Tibial artery (tissue), 4 donors: ENCODE measurements at places on chromosomes 5 and 9.

- DNase-seq: peak; percentile 64
Observed at GRCh38 chr9:93645921-93646639, 69.7 kb downstream of the PHF2 start.

DNA sequence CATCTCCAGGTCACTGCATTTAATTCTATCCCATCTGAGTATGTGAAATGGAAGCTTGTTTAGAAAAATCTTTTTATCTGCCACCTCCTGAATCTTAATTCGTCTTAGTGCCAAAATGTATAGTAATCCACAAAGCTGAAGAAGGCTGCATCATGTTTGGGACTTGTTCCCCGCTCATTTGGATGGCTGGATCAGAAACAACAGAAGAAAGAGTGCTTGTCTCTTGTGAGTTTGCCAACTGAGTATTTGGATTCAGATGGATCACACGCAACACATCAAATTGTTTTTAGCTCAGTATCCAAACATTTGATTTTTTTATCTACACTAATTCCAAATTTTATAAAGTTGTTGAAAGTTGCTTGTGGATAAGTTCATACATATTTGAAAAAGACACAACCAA lies 197.2 kb upstream of the PAPPA start:
- DNase-seq: no peak

DNA sequence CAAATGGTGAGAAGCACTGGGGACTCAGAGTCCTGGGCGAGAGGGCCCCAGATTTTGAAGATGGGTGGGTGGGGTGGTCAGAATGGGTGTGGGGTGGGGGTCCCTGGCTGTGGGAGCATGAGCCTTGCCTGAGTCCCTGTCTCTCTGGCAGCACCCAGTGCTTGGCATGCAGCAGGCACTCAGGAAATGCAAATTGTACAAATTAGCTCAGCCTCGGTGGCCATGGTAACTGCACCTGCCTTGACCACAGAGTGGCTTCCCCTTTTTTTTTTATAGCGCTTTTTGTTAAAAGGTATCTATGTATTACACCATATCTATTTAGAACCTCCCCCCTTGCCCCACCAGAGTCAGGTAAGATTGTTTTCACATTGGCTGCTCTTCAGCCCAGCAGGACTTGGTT lies 19.2 kb upstream of the PITX1 start:
- no peak for DNase-seq

GRCh38 chr5:173793648-173794548 lies 94.3 kb upstream of the CPEB4 start:
- peak; percentile 50 for DNase-seq

DNA sequence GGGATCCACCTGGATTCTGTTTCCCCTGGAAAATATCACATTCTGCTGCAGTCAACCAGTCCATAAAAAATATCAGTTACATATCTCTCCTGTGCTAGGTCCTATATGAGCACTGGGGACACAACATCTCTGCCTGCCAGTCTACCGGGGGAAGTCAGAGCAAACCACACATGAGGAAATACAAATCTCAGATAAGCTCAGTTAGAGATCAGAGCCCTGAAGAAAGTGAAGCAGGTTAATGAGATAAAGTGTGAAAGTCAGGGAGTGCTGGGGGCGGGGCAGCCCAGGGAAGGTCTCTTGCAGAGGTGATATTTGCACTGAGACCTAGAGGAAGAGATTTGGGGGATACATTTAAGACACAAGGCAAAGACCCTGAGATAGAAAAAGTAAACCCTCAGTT lies 67.8 kb upstream of the SLC1A1 start:
- no peak for DNase-seq

DNA sequence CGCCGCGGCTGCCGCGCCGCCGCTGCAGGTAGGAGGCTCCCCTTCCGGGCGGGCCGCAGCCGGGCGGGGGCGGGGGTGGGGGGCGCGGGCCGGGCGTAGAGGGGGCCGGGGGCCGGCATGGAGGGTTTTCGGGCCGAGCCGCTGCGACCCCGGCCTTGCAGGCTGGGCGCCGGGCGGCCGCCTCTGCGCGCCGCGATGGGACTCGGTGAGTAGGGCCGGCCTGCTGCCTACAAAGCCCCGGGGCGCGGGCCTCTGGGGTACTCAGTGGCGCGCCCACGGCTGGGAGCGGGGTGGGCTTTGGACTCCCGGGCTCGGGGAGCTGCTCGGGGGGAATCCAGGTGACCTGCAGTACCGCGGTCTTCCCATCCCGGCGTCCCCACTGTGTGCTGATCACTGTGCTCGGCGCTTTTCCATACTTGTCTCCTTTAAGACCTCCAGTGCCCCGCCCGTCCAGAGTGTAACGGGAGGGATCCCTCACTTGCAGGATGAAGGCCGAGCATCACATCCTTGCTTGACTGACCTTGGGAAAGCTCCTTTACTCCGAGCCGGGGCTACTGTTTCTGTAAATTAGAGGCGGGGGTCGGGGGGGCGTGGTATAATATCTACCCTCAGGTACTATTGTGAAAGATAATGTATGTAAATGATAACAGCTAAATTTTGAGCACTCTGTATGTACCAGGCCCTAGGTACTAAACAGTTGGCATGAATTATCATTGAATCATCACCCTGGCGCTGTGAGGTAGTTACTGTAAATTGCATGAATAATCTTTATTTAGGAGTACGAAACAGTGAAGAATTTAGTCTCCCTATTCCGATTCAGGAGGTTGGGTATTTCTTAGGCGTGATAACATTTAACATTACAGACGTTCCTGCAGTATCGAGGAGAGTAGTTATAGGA lies 672 bp downstream of the MSANTD3 start:
- DNase-seq: peak; percentile 57

- DNase-seq: no peak
Observed at GRCh38 chr5:14408969-14409586, 172.5 kb upstream of the OTULINL start.

DNA sequence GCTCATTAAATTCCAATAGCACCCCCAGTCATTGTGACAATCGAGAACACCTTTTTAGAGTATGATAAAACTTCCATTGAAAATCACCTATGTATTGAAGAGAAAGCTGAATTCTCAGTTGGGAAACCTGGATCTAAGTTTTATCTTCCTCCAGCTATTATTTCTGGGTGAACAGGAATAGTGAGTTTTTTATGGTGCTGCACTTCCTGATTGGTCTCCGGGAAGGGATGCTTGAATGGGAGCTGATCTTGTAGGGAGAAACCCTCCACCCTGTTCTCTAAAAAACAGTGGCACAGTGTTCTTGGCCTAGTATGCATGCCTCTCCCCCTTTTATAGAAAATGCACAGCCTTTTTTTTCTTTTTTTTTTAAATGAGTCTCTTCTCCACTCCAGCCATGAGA lies 112.2 kb downstream of the ACTBL2 start:
- no peak for DNase-seq

DNA sequence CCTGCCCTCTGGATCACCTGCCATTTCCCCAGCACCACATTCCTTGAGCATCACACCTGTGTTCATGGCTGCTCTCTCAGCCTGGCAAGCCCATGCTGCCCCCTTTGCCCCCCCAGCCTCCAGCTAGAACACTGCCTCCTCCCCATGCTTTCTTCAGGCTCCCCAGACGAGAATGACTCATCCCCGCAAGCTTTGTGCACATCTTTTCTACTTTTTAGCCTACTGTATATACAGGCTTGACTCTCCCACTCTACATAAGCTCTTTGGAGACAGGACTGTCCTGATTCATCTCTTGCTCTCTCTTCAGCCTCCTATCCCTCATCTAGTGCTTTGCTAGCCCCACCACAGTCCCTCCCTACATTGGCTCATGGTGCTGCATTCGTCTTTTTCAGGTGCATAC lies 19.9 kb upstream of the GLIPR2 start:
- no peak for DNase-seq

DNA sequence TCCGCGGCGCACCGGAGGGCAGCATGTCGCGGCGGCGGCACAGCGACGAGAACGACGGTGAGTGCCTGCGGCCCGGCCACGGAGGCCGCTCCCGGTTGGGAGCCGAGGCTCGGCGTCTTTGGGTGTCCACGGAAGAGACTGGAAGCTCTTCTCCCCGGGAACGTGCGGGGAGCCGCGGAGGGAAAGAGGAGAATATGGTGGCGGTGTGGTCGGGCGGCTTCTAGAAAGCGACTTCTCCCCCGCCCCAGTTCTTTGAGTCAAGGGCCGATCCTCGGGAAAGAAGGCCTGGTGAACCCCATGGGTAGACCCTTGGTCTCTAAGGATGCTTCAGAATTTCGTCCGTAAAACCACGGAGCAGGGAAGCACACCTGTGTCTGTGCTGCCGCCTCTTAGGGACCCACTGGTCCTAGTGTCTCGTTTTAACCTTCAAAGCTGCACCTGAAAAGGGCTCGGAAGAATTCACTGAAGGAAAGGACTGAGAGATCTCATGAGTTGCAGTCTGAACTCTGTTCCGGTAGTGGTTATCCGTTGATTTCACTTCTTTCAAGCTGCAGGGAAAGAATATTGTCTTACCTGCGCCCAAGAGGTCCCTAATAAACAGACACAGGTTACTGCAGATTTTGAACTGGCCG lies 354 bp downstream of the NCBP1 start:
- DNase-seq: no peak

GRCh38 chr9:124478354-124478753 lies 28.1 kb downstream of the ADGRD2 start:
- no peak for DNase-seq

DNA sequence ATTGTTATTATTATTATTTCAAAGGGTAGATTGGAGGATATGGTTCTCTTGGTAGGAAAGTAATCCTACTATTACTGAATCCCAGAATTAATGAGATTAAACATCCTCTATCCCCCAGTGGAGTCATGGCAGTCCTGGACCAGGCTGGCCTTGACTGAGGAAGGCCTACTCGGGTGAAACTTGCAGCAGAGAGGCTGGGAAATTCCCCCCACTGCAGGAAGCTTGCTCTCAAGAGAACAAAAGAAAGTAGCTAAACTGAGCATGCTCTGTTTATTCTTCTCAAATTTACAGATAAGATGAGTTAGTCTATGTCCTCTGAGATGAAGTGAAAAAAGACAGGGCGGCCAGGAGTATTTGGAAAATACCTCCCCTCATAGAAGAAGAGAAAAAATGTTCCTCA lies 233.9 kb upstream of the RPS23 start:
- no peak for DNase-seq

GRCh38 chr9:4228606-4229005 lies 71.3 kb downstream of the GLIS3 start:
- DNase-seq: no peak
